Vagina (tissue), 2 donors: ENCODE measurements at places on chromosomes 2 and 18.

- no peak for DNase-seq
Observed at GRCh38 chr2:23772056-23772455, 154.9 kb downstream of the ATAD2B start.

- DNase-seq = no peak
Observed at GRCh38 chr2:96960153-96960961, 26.0 kb downstream of the FAM178B start.

DNA sequence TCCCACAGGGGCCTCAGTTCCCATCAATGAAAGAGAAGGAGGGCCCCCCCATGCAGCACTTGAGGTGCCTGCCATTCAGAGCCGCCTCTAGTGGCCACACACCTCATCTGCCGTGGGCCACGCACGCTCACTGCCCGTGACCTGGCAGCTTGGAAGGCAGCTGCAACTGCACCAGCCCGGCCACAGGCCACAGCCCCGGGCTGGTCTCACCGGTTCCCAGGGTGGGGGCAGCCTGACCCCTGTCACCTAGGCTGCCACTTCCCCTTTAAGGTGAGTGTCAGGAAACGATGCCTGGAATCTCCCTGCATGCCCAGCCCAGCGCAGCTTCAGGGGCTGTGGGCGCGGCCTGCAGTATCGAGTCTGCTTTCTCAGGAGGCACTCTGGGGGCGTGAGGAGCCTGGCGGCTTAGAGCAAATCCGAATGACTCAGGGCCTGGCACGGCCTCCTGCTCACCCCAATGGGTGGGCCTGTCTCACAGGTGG, 2.6 kb downstream of the MAB21L4 start:
- no peak for DNase-seq

GRCh38 chr2:136242100-136242499, 124.2 kb upstream of the CXCR4 start:
- DNase-seq = no peak

- no peak for DNase-seq
Observed at GRCh38 chr2:79994965-79995364, 309.6 kb downstream of the LRRTM1 start.

GRCh38 chr2:239751679-239752355, 273.3 kb downstream of the NDUFA10 start:
- DNase-seq = no peak

DNA sequence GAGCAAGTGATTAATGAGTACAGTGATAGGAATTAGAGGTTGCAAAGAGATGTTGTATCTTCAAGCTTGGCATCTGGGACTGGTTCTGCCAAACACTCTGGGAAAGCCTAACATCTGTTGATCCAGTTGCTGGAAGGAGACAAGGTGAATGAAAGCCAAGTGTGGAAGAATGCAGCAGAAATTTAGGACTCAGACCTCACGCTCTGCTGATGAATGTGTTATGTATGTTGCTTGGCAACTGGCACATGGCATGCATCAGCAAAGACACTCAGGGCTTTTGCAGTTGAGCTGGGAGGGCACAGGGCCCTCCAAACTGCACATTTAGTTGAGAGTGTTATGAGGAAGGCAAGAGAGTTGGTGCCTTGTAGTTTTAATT, 105.5 kb downstream of the COLEC12 start:
- no peak for DNase-seq

- DNase-seq = no peak
Observed at GRCh38 chr2:160484859-160485520, 8.6 kb downstream of the RBMS1 start.

DNA sequence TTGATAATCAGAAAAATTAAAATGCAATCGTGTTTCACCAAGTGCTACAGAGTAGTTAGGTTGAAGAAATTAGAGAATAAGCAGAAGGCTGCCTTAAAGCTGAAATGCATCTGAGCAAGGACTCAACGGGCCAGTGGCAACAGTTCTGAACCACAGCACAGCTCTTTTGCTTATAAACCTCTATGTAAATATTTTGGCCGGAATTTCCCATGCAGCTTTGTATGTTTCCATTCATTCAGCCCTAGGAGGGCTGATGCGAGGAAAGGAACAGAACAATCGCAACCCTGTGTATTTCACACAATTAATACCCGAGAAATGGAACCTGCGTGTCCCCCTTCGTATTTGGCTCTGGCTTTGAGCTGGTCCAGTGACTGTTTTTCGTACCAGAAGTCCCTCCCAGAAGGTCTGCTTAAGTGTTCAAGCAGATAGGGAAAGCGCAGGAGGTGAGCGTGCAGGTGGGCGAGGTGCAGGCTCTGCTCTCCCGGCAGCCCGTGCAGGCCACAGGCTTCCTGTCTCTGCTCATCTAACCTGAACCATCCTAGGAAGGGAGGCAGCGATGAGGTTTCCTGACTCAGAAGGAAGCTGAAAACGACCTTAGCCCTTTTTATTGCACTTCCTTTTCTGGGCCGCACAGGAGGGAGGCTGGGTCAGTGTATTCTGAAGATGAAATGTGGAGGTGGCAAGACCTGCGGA, 67.3 kb downstream of the ASB1 start:
- DNase-seq = no peak

- no peak for DNase-seq
Observed at GRCh38 chr2:7866825-7867224, 815.0 kb upstream of the ID2 start.

GRCh38 chr18:39025531-39025930, 1459.9 kb upstream of the CELF4 start:
- DNase-seq = no peak

DNA sequence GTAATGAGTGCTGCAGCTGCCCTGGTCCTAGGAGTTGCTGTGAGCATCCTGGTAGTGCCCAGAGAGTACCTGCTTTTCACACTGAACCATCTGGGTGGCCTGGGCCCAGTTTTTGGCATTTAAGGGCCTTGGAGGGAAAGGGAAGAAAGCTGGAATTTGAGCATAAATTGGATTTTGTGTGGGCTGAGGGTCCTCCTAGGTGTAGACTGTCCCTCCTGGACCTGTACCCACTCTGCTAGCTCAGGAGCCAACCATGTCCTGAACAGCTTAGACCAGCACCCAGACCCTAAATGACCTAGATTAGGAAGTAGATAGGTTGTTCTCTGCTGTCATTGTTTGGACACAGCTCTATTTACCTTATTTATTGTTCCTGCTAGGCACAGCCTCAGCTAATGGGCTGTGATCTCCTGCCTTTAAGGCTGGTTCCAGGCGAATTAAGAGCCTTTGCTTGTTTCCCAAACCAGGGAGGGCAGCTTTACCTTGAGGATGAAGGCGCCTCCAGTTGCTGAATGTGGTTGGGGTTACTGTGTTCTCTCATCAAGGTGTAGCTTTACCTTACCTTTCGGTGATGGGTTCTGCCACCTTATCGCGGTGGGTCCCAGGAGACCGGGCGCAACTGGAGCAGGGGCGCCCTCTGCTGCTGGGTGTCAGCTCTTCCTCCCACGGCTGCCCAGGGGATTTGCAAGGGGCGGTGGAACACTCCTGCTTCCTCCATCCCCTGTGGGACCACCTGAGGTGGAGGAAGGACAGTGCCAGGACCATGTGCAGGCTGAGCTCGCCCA, 34.4 kb downstream of the ITGA6 start:
- DNase-seq = no peak

DNA sequence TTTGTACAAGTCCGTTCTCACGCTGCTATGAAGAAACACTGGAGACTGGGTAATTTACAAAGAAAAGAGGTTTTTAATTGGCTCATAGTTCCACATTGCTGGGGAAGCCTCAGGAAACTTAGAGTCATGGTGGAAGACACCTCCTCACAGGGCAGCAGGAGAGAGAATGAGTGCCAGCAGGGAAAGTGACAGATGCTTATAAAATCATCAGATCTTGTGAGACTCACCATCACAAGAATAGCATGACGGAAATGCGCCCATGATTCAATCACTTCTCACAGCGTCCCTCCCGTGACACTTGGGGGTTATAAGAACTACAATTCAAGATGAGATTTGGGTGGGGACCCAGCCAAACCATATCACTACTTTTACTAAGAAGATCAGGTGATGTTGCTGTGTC, 285.8 kb downstream of the TMX3 start:
- no peak for DNase-seq
